Right renal cortex interstitium (tissue), 3 donors: ENCODE measurements at places on chromosomes 12 and 14.

GRCh38 chr12:120692524-120693033 lies 5.6 kb downstream of the MLEC start:
- no peak for DNase-seq

DNA sequence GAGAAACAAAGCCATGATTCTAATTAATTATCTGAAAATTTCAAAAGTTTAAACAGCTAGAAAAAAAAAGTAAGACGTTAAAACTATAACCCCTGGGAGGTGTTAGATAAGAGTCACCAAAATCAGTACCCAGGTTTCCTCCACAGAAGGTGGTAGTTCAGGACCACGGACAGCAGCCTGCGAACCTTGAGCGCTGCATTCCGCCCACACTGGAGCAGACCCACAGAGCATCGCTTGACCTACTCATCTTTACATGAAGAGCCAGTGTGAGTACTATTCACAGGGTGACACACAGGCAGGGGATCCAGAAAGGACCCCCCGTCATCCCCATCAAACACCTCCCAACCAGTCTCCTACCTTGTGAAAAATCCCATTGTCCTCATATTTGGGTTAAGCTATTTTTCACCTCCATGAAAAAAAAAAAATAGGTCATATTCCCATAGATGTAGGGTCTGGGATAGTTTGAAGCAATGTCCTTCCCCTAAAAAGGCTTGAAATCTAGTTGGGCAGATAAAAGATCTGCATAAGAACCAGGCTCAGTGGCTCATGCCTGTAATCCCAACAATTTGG lies 8.8 kb upstream of the CHGA start:
- DNase-seq, result peak; percentile 15

GRCh38 chr12:92871116-92871515 lies 58.0 kb downstream of the EEA1 start:
- DNase-seq, result no peak

GRCh38 chr12:19217446-19217845 lies 87.9 kb downstream of the PLEKHA5 start:
- DNase-seq, result no peak

DNA sequence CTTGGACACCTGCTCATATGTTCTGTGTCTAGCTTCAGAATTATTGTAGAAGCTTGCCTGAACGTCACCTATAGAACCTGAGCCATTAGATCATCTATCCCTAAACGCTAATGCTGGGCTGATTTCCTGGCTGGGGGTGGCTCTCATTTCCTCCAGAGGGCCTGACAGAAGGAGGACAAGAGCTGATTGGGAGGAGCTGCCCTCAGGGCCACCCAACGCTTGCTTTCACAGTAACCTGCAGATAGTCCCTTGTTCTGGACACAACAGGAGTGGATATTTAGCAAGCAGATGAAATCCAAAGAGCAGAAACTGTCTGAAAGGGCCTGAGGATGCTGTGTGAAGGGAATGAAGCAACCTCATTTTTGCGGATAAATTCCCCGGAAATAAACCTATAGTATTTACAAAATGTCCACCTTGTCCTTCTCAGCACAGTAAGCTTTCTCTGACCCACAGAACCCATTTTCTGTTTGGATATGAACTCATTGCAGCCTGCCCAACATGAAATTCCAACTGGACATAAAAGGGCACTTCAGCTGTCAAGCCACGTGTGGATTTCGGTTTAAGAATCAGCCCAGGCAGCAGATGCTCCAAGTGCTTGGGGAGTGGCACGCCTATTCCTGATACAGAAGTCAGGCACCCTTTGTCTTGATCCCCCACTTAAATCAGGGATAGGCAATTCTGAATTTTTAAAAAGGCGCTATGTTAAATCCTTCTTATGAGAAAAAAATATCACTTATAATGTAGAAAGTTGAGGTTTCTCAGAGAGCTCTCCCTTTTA lies 32.8 kb upstream of the TUBA1C start:
- no peak for DNase-seq

DNA sequence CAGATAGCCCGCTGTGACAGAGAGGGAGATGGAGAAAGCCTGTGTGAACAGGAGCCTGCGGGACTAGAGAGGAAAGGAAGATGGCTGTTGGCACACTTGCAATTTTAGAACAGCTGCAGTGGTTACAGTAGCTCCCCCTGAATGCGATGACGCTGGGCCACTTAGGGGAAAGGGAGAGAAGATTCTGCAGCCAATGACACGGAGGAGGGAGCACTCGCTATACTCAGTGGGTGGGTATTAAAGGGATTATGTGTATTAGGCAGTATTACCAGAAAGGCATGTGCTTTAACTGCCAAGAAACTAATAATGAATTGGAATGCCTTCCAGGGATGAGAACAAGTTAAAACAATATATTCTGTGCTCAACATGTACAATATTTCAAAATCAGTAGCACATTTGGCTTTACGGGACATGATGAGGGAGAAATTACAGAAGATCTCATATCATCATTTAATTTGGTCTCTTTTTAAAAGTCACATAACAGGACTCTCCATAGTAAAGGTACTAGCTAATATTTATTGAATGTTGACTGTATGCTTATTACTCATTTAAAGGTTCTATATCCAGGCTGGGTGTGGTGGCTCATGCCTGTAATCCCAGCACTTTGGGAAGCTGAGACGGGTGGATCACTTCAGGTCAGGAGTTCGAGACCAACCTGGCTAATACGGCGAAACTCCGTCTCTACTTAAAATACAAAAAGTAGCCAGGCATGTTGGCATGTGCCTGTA lies 35.9 kb upstream of the FOS start:
- DNase-seq, result no peak

DNA sequence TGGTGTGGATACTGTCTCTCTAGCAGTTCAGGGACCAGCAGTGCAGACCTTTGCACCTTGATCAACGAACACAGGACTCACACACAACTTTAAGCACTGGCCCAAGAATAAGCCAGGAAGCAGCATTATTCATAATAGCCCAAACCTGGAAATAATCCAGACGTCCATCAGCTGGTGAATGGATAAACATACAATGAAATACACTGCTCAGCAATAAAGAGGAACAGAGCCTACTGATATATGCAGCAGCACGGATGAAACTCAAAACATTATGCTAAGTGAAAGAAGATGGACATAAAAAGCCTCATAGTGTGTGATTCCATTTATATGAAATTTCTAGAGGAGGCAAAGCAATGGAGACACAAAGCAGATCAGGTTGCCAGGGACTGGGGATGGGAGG lies 303.9 kb upstream of the FKBP4 start:
- DNase-seq, result no peak

DNA sequence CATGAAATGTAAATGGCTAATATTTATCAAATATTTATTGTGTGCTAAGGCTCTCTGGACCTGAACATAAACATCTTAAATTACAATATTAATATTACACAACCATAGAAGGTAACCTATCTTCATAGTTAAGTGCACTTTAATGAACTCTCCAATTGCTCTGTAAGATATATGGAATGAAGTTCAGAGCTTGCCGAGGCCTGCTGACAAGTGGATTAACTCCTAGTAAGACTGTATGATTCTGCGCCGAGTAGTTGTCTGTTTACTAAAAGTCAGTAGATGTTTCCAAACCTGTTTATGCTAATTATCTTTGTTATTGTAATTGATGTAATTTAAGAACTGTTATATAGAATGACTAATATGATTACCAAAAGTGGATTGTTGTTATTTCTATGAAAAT lies 77.2 kb downstream of the PTPRR start:
- no peak for DNase-seq
